ENCODE measurements at places on chromosomes 7 and 10.

DNA sequence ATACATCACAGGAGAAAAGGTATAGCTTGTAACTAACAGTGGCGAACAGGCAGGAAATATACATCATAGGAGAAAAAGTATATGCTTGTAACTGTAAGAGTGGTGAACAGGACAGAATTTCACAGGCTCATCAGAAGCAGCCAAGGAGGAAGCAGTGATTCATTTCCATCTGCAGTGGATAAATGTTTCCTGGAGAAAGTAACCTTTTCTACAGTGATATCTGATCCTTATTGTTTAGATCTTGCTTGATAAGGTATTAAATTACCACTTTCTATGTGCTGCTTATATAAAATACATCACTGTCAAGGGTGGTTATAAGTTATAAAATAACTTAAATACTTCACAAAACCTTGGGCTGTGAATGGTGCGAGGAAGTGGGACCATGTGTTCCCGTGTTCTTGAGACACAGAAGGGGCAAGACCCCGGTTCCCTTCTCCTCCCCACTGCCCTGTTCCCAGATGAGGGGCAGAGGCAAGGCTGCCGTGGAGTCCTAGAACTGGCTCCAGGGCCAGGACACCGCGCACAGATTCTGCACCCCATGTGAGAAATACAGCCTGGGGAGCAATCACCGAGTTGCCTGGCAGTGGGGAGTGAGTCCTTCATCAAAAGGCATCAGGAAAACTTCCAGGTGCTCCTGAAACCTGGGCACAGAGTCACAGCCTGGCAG lies 135.2 kb downstream of the DIP2C start:
- no peak for DNase-seq

GRCh38 chr7:78125884-78126283 lies 327.3 kb downstream of the PHTF2 start:
- DNase-seq = no peak

GRCh38 chr7:26398756-26399509 lies 107.3 kb downstream of the SNX10 start:
- DNase-seq = peak; percentile 55

DNA sequence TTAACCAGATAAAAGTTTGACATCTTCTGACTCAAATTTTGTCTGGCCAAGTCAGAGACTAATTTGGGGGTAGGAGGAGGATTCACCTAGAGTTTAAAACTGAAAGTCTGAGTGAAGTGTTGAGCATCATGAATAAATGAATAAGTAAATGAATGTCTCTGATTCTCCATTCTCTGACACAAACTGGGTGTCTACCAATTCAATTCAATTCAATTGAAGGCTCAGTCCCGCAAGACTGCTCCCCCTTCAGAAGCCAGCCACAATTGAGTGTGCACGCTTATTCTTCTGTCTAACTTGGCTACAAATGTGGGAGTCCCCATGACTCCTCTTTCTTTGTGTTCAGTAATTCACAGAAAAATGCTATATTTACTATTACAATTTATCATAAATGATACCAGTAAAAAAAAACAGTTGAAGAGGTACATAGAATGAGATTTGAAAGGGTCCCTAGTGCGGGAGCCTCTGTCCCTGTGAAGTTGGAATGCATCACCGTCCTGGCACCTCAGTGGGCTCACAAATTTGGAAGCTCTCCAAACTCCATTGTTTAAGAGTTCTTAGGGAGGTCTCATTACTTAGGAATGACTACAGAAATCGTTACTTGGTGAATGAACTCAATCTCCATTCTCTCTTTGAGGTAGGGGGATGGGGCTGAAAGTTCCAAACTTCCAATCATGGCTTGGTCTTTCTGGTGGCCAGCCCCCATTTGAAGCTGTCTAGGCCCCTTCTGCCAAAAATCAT lies 243.7 kb upstream of the PHYHIPL start:
- DNase-seq = no peak

DNA sequence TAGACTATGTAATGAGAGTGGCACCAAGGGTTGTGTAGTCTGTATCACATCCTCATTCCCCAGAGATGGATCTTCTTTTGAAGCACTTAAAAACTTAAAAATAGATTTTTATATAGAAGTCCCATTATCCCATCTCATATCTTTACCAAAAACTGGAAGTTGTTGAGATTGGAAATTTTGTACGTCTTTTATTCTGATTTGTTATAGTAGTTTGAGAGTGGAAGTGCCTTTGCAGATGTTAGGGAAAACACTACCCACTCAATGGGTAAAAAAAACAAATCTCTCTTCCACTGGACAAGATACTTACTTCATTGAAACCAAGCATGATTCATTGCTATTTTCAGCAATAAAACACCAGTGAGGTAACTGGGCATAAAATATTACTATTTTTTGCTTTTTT lies 184.4 kb downstream of the MACC1 start:
- DNase-seq = no peak

DNA sequence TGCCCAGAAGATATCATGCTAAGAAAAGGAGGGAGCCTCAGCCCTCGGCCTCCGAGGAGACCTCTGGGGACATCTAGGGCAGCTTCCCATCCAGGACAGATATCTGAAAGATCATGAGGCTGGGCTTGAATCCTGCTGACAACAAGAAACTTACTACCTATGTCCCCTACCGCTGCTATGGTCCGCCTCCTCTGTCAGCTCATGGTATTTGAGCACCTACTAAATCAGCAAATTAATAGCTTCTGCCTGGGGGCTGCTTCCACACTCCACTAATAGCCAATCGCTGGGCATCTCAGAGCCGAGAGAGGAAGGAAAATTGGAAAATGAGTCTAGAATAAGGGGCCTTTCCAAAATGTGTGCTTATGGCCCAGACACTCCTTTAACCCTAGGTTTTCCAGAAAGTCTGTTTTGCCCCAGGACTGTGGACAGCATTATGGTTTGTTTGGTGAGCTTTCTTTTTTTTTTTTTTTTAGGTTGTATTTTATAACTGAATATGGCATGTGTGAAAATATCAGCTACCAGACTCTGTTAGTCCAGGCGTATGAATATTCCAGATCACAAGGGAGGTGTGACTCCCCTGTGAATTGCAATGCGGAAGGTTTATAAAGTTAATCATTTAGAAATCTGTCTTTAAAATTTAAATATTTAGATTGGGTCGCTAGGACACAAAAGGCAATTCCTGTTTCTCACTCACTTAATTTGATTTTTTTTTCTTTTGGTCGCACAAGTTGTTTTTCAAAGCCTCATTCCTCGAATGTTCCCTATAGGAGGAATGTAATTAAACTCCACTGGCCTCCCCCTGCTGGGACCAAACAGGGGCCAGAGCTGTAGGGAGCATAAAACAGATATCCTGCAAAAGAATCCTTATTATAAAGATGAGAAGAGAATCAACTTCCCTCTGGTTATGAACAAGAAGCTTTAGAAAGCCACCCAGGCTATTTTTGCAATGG lies 89.4 kb downstream of the PARP12 start:
- no peak for DNase-seq

GRCh38 chr10:100827819-100828737 lies 82.7 kb downstream of the PAX2 start:
- peak; percentile 50 for DNase-seq

DNA sequence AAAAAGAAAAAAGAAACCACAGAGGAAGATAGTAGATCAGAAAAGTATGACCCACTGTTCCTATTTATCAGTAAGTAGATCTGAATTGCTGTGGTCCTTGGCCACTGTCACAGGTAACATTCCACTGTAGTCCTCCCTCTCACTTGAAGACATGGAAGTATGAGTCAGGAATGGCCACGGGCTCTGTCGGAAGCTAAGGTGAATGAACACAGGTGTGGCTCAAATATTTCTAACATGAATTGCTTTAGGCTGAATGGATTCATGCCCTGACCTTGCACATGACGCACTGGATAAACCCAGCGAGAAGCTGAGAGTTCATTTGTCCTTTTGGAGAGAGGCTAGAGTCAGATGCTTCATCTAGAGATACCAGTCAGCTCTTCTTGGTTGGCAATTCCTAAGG lies 224.5 kb upstream of the SP8 start:
- no peak for DNase-seq

GRCh38 chr7:21370283-21370982 lies 57.5 kb upstream of the SP4 start:
- DNase-seq = no peak

Measured in stimulated activated naive CD8-positive, alpha-beta T cell treated with anti-CD3 and anti-CD28 coated beads, Interleukin-15, Interleukin-2, amounts not matched to agents 100 U/mL and 50 U/mL, for 24 hours (primary cell).